CD4-positive, alpha-beta T cell treated with Interleukin-4 for 4 hours (primary cell): ENCODE measurements at places on chromosomes 4 and X.

- no peak for DNase-seq
Observed at GRCh38 chr4:25813448-25814106, 49.2 kb downstream of the SEL1L3 start.

DNA sequence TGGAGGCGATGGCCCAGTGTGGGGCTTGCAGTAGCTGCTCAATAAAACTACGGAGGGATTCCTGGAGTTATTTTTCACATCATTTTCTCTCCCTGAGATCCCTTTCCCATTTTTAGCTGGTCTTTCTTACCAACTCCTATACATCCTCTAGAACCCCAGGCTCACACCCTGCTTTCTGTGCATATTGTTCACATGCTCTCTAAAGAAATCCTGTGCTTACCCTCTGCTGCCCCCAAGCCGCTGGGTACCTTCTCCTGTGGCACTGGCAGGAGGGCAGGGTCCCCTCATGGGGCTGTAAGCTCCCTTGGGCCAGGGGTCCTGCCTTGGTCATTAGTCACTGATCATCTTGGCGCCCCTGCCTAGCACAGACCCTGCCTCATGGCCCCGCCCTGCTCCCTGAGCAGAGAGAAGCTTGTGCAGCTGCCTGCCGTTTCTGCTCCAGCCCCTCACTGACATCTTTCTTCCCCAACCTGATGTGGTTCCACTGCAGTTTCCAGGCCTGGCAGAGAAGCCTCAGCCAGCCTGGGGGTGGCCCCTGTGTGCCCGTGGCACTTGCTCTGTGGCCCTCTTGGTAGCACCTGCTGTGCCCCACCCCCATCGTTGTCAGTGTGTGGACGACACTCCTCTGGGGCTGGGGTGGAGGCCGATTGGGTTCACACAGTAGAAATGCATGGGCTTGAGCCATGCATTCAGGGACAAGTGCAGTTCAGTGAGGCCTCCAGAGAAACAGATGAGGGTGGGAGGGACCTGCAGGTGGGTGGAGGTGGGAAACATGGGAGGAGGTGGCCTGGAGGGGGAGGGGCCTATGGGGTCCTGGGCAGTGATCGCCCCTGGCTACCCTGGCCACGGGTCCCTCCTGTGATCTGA, 69.5 kb downstream of the WFS1 start:
- no peak for DNase-seq

- no peak for DNase-seq
Observed at GRCh38 chrX:120662662-120663061, 32.8 kb upstream of the C1GALT1C1 start.

DNA sequence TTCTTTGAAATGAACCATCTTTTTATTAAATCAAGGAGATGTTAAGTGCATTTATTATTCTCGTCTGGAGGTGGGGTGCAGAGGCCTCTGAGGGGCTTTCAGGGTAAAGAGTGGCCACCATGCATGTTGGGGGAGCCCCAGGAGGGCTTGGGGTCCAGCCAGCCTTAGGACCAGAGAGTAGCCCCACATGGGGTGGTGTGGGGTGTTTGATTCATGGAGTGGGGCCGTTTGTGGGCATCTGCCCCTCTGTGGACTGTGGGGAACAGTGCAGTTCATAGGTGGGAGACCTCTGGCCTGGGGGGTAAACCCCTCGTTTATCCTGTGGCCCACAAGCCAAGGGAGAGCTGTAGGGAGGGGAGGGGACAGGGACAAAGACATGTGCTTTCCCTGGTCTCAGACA, 26.9 kb downstream of the HTRA3 start:
- DNase-seq, result no peak

- no peak for DNase-seq
Observed at GRCh38 chr4:66516940-66517339, 846.7 kb upstream of the EPHA5 start.

DNA sequence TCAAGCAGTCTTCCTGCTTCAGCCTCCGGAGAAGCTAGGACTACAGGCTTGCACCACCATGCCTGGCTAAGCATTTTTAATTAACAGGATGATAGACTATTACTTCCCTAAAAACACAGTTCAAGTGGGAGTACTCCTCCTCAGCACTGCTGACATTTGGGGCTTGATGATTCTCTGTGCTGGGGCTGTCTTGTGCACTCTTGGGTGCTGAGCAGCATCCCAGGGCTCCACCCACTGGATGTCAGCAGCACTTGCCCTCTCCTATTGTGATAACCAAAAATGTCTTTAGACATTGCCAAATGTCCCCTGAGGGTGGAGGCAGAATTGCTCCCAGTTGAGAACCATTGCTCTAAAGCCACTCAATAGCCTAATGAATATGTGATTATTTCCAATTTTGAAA, 60.4 kb downstream of the CLCN4 start:
- no peak for DNase-seq

GRCh38 chr4:177484613-177485021, 42.4 kb upstream of the AGA start:
- DNase-seq, result no peak

DNA sequence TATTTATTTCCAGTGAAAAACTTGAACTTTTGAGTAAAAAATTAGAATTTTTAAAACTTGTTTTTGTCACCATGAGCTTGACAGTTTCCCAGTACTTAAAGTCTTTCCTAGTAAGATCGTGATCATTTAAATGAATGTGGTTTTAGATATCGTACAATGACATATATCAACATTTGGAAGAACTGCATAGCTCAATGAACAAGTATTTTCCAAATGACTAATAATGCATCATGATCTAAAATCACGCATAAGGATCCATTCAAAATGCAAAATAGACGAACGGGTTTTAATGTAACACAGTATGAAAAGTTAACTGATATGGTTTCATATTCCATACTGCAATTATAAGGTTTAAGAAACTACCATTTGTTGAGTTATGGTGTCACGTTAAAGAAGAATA, 4.1 kb upstream of the NDNF start:
- DNase-seq, result no peak

- DNase-seq, result no peak
Observed at GRCh38 chrX:44482575-44482974, 60.1 kb downstream of the FUNDC1 start.

DNA sequence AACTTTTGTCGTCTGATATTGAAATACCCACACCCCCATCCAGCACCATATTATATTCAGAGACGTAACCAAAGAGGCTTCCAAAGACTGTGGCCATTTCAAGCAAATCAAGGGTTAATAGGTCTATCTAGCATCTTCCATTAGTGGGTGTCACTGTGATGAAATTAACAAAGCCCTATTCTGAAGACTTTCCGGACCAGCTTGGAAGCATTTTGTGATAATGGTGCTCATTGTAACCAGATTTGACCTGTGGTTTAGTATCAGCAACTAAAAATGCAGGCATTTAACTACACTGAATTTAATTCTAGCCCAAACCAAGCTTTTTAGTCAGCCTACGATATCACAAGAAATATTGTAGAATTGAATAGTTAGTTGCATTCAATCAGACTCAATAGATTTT, 309.7 kb upstream of the TENM3 start:
- no peak for DNase-seq

DNA sequence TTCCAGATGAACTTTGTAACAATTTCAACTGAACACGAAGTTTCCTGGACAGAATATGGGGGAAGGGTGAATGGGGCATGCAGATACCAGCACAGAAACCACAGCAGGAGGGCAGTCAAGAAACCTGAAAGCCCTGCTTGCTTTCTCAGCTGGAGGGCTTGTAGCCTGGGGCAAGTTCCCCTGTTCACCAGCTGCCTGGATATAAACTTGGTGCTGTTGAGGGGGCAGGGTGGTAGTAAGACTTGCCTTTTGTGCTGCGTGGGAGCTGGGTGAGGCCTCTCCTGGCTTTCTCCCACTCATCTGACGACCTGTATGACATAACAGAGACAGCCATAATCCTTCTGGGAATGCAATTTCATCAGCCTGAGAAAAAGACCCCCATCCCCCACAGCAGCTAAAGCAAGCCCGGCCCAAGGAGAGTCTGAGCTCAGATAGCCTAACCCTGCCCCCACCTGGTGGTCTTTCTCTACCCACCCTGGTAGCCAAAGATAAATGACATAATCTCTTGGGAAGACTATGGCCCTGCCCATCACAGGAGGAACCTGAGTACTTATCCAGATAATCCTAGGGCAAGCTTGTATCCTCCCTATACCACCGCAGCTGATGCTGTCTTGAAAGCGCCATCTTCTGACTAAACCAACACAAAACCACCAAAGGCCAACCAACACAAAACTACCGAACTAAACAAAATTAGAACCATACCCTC, 234.3 kb downstream of the LAS1L start:
- DNase-seq, result no peak

GRCh38 chr4:129239088-129239487, 143.1 kb downstream of the C4orf33 start:
- DNase-seq, result no peak

DNA sequence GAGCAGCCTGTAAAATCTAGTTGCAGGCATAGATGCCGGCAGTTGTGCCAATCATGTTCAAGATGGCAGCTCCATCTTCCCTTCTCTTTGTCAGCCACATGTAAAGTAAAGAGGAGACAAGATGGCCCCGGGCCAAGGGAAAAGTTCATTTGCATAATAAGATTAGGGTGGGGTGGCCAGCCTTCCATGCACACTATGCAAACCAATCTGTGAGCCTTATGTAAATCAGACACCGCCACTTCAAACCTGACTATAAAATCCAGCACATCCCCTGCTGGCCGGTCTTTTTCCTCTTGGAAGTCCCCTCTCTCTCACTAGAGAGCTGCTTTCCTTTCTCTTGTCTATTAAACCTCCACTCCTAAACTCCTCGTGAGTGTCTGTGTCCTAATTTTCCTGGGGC, 78.9 kb upstream of the CBR4 start:
- DNase-seq, result no peak

DNA sequence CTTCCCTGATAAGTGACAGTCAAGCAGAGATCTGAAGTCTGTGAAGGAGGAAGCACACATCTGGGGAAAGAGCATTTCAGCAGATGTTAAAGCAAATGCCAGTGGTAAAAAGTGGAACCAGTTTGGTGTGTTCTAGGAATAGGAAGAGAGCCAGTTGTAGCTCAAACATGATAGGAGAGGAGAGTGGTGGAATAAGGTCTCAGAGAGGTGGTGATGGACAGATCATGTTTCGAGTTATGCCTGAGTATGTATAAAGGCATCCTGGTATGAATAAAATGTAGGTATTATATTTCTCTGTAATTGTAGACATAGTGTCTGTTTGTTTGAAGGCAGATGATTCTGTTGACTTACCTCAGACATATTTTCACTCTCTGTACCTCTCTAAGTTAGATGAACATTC, 89.1 kb downstream of the LARP7 start:
- DNase-seq, result no peak

DNA sequence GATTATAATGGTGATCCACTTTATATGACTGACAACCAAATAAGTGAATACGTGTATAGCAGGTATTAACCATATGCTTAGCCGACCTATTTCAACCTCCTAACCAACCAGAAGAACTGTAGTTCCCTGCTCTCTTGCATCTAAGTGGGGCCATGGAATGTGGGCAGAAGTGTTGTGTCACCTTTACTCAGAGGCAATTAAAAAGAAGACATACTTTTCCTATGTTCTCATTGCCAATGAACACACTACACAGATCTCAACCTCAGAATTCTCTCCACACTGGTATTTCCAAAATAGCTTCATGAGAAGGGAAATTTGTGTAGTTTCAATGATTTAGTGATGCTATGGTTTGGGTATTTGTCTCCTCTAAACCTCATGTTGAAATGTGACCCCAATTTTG, 3.2 kb upstream of the NFKB1 start:
- no peak for DNase-seq

DNA sequence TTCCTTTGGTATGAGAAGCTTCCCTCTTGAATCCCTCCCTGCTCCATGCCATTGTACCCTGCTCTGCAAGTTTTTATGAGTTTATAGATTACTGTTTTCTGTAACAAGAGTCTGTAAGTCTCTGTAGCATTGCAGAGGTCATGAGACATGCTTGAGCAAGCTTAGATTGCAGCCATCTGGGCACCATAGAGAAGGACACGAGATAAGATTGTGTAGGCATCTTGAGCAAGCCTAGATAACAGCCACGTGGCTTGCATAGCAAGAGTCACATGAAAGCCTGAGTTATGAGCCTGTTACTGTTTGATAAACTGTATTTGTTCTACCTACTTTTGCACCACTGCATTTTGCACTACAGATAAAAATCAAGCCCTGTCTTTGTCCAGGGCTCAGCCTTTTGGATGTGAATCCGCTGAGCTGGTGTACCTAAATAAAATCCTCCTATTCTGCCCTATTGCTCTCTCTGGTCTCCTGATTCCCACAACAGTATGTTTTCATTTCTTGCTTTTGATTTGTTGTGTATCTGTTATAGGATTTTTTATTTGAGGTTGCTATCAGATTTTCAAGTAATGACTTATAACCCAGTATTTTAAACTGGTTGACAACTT, 127.4 kb upstream of the ANKRD50 start:
- DNase-seq, result no peak

GRCh38 chrX:49695276-49696180, at the start of gene PAGE1:
TSS of gene PAGE1 (minus strand) at chrX:49695984. CDS start at chrX:49694770, 1,214 bp downstream.
- no peak for DNase-seq

DNA sequence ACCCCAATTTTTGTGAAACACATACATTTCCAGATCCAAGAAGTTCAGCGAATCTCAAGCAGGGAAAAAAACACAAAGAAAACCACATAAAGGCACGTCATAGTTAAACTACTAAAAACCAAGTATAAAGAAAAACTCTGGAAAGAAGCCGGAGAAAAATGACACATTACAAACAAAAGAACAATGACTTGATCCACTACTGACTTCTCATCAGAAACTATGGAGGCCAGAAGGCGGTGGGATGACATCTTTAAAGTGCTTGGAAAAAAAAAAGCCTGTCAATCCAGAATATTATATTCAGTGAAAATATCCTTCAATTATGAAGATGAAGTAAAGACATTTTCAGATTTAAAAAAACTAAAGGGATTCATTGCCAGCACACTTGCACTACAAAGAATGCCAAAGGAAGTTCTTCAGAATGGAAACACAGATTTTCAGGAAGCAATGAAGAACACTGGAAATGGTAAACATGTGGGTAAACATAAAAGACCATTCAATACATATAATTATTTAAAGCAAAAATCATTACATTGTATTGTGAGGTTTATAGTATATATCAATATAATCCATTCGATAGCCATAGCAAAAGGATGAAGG, 32.6 kb upstream of the PPP2R2C start:
- DNase-seq, result no peak

GRCh38 chrX:129647418-129648410, 7.0 kb downstream of the APLN start:
- no peak for DNase-seq

- no peak for DNase-seq
Observed at GRCh38 chr4:148007314-148007760, 275.4 kb downstream of the ARHGAP10 start.

DNA sequence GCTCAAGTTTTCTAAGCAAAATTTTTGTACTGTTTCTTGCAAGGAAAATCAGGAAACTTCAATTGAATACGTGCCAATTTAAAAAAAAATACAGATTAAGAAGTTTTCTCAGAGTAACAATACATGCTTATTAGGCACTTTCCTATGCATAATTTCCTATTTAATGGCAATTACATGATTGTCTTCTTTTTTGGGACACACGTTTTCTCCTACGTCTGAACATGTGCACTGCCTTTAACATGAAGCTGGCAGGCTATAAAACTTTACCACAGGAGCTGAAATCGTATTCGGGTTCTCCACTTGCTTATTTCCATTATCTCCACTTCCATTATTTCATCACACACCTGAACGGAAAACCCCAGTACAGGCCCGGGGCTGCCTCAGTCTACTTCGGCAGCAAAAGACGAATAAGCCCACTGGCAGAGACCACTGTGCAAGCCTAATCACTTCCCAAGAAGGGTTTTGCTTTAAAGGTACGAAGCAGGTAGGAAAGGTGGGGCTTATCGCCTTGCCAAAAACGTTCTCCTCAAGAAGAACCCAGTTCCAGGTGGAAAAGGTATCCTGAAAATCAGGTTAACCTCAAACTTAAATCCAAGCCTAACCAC, 575 bp downstream of the RCHY1 start:
- no peak for DNase-seq

GRCh38 chr4:169655401-169655800, 35.0 kb downstream of the CLCN3 start:
- DNase-seq, result no peak
